ENCODE measurements at places on chromosomes 16 and 17. TPM values are rescaled to one million over a fixed set of nuclear protein-coding genes. Genes with fewer than 3 reads are reported as not detected.

Gene SMIM36
- not detected for total RNA-seq

Gene NFATC2IP
- total RNA-seq, result 22.4 TPM

Gene HSF5
- total RNA-seq, result not detected

Gene C1QTNF1
- not detected for total RNA-seq

Gene KRT33A
- not detected for total RNA-seq

Gene MPV17L
- 5.2 TPM for total RNA-seq

Gene MT3
- total RNA-seq, result not detected

Gene B9D1
- total RNA-seq, result 50.5 TPM

Gene SUMO2
- 183 TPM for total RNA-seq

Gene NXPH3
- 93.4 TPM for total RNA-seq

Gene CSH2
- not detected for total RNA-seq

Gene STX1B
- total RNA-seq, result 5.4 TPM

DNA sequence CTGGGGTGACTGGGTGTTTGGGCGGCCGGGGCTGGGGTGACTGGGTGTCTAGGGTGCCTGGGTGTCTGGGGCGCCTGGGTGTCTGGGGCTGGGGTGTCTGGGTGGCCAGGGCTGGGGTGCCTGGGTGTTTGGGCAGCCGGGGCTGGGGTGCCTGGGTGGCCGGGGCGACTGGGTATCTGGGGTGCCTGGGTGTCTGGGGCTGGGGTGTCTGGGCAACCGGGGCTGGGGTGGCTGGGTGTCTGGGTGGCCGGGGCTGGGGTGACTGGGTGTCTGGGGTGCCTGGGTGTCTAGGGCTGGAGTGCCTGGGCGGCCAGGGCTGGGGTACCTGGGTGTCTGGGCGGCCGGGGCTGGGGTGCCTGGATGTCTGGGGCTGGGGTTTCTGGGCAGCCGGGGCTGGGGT is 13.4 kb upstream of the APRT start:
- no peak for DNase-seq

DNA sequence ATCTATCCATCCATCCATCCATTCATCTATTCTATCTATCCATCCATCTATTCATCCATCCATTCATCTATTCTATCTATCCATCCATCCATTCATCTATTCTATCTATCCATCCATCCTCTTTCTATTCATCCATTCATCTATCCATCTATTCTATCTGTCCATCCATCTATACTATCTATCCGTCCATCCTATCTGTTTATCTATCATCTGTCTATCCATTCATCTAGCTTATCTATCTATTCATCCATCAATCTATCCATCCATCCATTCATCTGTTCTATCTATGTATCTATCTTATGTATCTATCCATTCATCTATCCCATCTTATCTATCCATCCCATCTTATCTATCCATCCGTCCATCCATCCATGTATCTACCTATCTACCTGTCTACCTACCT is 8.8 kb downstream of the RNF213 start:
- no peak for DNase-seq

DNA sequence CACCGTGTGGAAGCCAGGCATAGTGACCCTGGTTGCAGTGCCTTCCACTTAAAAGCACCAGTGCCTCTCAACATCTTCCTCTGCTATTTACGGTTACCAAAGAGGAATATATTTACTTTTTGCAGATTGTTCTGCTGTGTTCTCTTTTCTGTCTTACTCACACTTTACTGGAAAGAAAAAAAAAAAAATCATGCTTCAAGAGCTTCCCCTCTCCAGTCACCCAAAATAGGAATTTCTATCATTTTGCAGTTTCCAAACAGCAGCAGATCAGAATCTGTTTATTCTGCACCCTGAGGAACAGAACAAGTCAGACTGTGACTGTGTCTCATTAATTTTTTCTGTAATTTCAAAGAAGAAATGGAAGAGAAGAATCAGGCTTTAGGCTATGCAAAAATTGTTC is 96.1 kb downstream of the KCNJ2 start:
- no peak for DNase-seq

DNA sequence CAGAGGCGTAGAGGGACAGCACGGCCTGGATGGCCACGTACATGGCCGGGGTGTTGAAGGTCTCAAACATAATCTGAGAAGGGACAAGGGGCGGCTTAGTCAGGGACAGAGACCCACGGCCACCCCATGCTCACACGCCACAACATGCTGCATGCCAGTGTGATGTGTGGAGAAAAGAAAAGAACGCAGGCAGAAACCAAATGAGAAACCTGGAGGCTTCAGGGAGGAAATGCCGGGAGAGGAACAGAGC is 1.1 kb downstream of the ACTG1 start:
- DNase-seq, result no peak

DNA sequence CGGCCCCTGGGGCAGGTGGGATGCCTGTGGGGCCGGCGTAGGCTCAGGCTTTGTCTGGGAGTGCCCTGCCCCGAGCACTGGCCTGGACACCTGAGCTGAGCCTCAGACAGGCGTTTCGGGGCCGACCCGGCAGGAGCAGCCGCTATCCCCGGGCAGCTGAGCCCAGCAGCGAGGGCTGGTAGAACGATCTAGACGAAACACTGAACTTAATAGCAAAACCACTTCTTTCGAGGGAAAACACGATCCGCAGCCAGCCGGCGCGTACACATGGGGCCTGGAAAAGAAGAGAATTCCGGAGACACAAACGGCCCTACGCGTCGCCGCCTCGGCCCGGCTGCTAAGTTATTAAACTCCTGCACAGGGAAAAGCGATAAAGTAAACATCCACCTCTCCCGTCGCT is 22.0 kb upstream of the SSTR5 start:
- DNase-seq, result no peak

- DNase-seq, result peak; percentile 19
Measured at GRCh38 chr16:49441366-49441780, 67.8 kb downstream of the C16orf78 start.

DNA sequence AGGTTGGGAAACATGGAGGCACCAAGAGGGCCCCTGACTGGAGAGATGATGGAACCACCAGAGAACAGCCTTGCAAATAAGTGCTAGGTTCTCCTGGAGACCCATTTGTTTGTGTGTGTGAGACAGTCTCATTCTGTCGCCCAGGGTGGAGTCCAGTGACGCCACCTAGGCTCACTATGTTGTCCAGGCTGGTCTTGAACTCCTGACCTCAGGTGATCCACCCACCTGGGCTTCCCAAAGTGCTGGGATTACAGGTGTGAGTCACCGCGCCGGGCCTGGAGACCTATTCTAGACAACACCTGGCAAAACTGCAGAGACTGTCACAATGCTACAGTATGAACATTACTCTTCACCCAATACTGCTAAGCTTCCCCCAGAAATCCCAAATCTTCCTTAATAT is 1.5 kb downstream of the NPLOC4 start:
- no peak for DNase-seq

DNA sequence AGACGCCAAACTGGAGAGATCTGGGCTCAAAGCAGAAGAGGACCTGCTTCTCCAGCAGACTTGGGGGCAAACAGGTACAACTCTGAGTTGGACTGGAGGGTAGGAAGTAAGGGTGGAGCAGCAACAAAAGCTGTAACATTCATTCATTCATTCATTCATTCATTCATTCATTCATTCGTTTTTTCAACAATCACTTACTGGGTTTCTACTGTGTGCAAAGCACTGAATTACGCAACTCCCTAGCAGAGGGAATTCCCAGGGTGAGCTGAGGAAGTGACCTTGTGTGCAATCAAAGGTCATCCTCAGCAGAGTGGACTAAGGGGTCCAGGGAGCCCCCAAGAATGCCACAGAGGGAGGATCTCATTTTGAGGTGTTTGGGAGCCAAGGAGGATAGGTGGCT is 231.1 kb upstream of the SDK2 start:
- DNase-seq, result no peak

DNA sequence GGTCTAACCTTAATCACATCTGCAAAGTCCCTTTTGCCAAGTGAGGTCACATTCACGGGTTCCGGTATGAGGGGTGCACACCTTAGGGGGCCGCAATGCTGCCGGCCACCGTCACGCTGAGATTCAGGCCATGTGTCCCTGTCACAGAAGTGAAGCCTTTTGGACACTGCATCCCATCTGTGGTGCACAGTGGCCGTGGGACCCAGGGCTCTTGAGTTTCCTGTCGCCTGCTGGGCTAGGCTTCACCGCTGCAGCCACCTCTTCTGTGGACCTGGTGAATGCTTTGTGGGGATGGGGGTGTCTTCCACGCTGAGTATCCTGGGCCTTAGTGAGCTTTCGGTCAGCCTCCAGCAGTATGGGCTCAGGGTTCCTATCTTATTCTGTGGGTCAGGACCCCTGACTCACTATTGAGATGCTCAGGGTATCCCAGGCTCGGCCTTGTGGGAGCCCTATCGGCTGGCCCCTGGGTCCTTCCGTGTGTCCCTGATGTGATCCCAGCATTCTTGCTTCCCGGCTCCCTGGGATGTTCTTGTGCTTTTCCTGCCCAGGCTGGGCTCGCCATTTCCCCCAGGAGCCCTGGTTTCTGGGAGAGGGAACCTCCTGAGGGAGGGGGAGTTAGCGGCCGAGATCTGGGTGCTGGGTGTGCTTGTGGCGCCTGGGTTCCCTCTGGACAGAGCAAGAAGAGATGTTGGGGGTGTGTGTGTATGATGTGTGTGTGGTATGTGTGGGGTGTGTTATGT is 4.9 kb upstream of the SLC38A10 start:
- no peak for DNase-seq

- no peak for DNase-seq
Measured at GRCh38 chr16:51540259-51540658, 389.2 kb upstream of the SALL1 start.

DNA sequence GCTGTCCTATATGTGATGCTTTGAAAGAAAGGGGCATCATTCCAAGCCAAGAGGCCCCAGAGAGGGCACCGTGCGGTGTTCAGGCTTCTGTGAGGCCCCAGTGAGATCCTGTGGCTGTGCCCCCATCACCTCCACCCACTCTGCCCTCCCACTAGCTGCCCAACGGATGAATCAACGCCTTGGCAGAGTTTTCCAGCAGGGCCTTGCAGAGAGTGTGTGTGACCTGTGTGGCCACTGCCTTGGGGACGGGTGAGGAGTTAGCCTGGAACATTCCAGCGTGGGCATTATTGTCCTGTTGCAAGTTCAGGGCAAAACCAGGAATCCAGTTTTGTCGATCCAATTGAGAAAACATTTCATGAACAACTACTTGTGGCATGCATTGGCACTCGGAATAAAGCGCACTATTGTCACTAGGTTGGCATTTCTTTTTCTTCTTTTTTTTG is 53.7 kb downstream of the SF3B3 start:
- no peak for DNase-seq

DNA sequence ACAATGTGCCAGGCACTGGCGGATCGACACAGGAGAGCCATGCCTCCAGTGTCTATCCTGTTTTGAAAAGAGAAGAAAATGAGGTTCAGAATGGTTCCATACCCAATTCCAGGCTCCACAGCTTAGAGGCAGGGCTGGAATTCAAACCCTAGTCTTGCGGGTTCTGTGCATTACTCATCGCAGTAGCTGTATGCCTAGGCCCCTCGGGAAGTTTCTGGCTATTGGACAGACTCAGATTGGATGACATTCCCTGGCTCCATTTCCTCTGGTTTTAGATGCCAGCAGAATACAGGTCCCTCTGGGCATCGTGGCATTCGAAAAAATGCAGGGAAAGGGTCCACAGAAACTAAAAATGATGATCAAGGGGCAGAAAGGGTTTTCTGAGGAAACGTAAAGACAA is 184.7 kb downstream of the COPRS start:
- peak; percentile 29 for DNase-seq

DNA sequence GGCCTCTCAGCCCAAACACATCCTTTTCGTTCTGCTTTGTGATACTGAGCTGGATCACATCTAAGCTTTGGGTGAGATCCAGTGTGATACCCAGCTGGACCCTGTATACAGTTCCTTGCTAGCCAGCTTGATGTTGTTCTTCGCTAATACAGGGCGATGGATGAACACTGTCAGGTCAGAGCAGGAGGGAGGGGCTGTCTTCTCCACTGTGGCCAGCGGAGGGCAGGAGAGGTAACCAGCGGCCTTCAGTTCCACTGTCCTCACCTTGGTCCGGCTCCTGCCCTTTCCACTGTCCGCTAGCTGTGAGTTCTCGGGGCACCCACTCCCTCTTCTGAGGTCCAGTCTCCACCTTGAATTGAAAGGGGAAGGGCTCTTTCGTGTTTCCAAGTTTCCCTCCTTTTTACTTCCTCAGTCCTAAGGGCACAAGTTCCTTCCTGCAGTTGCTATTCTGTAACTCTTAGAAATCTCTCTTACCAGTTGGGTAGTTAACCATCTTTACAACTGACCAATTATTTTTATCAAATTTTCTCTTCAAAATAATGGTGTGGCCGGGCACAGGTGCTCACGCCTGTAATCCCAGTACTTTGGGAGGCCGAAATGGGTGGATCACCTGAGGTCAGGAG is 3.0 kb upstream of the ZNF213 start:
- DNase-seq, result no peak

DNA sequence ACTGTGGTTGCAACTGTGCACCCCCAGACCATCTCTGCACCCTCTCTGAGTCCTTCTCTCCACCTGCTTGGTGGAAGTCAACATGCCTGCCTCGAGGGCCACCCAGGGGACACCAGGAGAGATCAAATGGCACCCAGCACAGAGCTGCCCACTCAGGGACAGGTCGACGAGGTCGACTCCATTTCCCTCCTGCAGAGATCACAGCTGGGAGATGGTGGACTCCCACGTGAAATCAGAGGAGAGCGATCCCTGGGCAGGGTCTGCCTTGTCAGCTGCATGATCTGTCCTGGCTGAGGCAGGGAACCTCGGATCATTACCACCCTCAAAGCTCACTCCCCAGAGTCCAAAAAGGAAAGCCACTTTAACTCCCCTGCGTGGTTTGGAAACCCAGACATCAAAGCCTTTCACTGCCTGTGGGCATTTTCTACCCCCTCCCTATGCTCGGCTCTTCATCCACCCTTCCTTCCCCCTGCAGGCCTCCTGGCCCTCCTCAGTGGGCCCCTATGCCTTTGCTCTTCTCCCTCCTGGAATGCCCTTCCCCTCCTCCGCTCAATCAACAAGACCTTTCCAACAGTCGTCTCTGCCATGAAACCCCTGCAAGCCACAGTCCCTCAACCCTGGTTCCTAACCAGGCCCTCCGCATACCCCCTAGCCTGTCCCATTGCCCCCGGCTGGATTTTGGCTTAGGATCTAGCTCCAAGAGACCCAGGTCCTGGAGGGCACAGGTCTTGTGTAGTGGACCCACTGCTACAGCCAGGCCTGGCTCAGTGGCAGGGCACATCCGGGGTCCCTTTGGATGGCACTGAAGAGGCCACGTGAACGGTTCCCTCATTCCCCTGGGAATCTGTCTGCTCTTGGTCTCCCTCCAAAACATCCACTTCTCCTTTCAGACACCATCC is 103.8 kb upstream of the RPL38 start:
- DNase-seq, result no peak

- no peak for DNase-seq
Measured at GRCh38 chr17:43342589-43342890, 56.3 kb upstream of the ARL4D start.
